Effector memory CD8-positive, alpha-beta T cell (primary cell): ENCODE measurements at places on chromosomes 1 and 21.

DNA sequence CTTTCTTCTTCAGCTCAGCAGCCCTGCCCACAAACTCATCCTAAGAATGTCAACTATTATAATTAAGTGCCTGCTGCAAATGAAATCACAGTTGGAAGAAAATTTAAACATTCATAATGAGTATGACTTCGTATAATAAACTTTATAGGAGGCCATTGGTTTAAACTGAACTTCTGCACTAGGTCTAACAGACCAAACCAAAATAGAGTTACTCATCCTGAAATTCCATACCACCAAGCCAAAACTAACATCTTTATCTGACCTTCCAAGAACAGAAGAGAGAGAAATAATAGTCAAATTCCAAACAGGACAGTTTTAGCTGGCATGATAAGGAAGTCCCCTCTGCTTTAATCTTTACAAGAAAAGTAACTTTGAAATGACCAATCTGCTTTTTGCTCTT is 472.4 kb upstream of the PRMT6 start:
- no peak for DNase-seq

- no peak for DNase-seq
These were observed 15.6 kb upstream of the CA6 start for GRCh38 chr1:8930116-8930515.

GRCh38 chr1:230248889-230249270 is 177.3 kb downstream of the PGBD5 start:
- DNase-seq, result no peak

GRCh38 chr1:60762176-60762575 is 320.2 kb upstream of the NFIA start:
- DNase-seq, result no peak

- no peak for DNase-seq
These were observed 105.0 kb upstream of the ADGRL2 start for GRCh38 chr1:81695741-81696140.

GRCh38 chr1:184037849-184038591 is 492 bp upstream of the COLGALT2 start:
- no peak for DNase-seq

- DNase-seq, result no peak
These were observed 16.9 kb downstream of the CRB1 start for GRCh38 chr1:197284966-197285365.

- DNase-seq, result no peak
These were observed 701 bp upstream of the MUTYH start for GRCh38 chr1:45340816-45341466.

GRCh38 chr1:118253053-118253915 is 68.3 kb upstream of the SPAG17 start:
- no peak for DNase-seq

DNA sequence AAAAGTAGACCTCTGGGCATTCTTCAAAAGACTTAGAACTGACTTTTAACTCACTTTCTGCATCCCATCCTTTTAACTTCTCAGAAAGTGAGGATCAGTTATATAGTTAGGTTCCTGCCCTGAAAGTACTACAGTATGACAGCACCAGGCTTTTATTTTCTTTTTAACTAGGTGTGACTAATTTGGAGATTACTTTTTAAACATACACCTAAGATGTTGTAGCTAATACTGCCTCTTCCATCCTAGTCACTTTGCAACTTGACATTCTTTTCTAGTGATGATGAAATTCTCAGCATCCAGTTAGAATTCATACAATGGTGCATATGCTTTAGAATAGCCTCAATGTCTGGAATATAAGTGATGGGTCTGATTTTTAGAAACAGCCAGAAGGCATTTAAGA is 24.6 kb downstream of the RUNX1 start:
- DNase-seq, result no peak

GRCh38 chr1:46288485-46289133 is 14.8 kb downstream of the LRRC41 start:
- no peak for DNase-seq

GRCh38 chr1:79791488-79792218 is 785.1 kb upstream of the ADGRL4 start:
- no peak for DNase-seq

GRCh38 chr1:202671399-202671798 is 38.9 kb downstream of the SYT2 start:
- no peak for DNase-seq

DNA sequence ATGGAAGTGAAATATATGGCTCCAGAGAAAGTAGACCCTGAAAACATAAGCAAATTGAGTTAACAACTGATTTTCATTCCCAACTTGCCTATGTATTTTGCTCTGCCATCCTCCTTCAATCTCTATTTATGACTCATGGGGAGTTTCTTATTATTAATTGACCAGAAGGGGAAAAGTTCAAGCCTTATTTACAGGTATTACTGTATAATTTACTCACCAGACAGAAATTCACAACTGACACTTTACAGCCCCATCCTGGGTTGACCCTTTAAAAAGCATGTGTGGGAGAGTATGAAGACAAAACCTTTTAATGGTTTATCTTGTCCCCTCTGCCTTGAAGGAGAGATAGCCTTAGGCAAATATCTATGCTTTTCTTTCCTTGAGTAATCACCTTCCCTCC is 39.8 kb upstream of the C1orf53 start:
- DNase-seq, result no peak

DNA sequence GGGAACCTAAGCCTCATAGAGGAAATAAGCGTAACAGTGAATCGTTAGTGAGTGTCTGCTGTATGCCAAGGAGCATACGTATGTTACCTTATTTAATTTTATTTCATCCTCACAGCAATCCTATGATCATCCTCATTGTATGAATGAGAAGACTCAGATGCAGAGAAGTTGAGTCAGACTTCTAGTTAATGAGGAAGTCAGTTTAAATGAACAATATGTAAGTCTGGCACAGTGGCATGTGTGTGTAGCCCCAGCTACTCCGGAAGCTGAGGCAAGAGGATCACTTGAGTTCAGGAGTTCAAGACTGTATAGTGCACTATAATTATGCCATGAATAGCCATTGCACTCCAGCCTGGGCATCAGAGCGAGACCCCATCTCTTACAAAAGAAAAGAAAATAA is 148.0 kb downstream of the ZZZ3 start:
- no peak for DNase-seq

GRCh38 chr1:115465802-115466363 is 127.8 kb upstream of the NGF start:
- no peak for DNase-seq

DNA sequence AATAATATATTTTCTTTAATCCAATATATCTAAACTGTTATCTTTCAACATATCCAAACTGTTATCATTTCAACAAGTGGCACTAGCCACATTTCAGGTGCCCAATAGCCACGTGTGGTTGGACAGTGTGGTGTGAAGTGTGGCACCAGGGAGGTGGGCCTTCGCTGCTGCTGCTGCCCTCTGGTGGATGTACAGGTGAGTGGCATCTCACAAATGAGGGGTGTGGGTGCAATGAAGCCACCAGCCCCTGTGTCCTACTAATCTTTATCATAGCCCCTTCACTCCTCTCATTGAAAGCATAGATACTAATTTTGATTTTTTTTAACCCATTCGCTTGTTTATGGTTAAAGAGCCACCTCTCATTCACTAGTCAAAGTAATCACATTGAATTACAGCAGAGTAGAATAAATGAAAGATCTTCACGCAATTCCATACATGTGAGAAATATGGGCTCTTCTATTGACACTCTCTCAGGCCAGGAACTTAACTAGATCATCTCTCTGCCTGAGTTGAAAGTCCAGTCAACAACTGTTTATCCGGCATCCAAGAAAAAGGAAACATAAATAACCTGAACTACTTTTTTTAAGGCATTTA is 499.2 kb downstream of the OMA1 start:
- no peak for DNase-seq

DNA sequence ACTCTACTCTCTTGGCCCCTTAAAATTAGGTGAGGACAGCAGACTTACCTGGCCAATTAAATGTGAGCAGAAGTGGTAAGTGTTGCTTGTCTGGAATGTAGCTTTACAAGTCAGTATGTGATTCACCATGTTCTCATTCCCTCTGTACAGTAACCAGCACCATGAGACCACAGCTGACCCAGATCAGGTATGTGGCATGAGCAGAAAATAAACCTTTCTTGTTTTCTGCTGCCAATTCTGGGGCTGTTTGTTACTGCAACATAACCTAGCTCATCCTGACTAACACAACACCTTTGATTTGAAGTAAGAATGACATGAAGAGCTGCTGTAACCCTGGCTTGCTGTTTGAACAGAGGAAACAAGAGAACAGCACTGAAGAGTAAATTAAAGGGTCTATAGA is 24.9 kb downstream of the ITPKB start:
- no peak for DNase-seq

GRCh38 chr1:232404981-232405731 is 224.8 kb downstream of the SIPA1L2 start:
- no peak for DNase-seq

- DNase-seq, result no peak
These were observed 122.3 kb downstream of the FOXD2 start for GRCh38 chr1:47559944-47560695.

- DNase-seq, result no peak
These were observed 16.0 kb downstream of the PHC2 start for GRCh38 chr1:33414879-33415278.

DNA sequence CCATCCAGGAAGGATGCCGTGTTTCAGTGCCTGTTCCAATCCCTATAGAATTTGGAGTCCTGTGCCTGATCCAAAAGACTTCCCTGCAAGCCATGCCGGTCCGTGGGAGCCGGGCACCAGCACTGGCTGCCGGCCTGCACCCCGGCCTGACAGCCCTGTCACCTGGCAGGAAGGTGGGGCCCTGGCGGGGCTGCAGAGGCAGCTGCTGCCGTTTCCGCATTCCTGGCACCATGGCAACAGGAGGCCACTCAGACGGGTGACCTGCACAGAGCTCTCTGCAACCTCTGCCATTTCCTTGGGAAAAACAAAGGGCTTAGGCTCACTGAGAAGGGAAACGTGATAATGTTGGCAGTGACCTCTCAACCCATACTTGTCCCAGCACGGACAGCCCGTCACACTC is 63.2 kb upstream of the TMEM51 start:
- DNase-seq, result no peak

DNA sequence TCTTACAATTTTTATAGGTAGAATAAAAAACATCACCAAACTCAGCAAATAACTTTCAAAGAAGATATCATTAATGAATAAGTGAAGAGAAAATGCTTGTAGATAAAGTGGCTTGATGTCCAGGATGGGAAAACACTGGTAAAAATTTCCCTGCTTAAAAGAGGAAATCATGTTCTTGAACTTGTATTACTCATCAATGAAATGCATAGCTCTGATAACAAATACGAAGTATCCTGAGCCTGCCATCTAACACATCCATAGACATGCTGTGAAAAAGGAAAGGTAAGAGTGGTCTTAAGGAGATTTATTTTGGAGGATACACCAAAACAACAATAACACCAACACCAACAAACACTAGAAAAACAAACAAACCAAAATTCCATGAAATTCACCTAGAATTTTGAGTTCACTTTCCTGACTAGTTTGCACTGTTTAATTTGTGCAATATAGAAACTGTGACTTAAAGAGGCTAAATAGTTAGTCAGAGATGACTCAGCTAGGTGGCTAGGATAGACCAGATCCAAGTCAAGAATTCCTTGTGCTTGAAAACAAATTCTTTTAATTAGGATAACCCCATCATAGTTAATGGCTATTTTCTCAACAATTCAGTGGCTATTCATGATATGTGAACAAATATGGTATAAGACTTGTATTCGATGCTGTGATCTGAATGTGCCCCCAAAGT is 179.8 kb upstream of the KCNK2 start:
- no peak for DNase-seq

GRCh38 chr1:164583835-164584539 is 25.0 kb downstream of the PBX1 start:
- DNase-seq, result no peak
